ENCODE measurements at places on chromosomes 2 and 18. TPM values are rescaled to one million over a fixed set of nuclear protein-coding genes. Genes with fewer than 3 reads are reported as not detected.

DNA sequence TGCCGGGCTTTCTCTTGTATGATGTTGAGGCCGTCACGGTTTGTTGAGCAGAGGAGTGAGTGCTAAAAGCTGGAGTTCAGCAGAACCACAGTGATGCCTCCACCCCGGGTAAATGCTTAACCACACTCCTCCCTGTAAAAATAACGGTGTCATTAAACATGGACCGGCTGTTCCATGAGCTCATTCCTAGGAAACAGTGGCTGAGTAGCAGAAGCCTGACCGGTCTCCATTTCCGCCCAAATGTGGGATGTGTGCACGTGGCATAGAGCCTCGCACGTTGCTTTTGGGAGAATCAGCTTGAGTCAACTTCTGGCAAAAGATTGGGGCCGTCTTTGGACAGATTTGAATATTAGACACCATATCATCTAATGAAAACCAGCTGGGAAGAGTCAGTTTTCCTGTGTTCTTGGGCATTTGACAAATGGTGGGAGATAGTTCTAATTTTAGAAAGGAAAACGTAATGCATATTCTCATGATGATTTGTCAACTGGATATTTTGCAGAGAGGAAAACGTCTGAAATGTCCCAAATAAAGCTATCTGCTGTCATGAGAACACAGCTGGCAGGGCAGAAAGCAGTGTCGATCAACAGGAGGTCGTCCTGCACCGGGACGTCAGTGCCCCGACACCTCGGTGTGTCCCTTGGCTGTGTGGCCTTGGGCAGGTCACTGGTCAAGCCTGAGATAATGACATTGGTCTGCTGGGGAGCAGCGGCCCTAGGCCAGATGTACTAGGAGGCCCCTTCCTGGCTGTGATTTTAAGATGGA lies 42.4 kb downstream of the LRRFIP1 start:
- DNase-seq = peak; percentile 94

The LRRC30 gene
- 9.2 TPM for polyA plus RNA-seq

- DNase-seq = no peak
Observed at GRCh38 chr2:69831354-69831905, 2.0 kb downstream of the GMCL1 start.

- no peak for DNase-seq
Observed at GRCh38 chr18:77160515-77160914, 27.9 kb upstream of the MBP start.

- DNase-seq = no peak
Observed at GRCh38 chr2:33215299-33215698, 261.1 kb upstream of the RASGRP3 start.

The HAAO gene
- 25.6 TPM for polyA plus RNA-seq

The CYTIP gene
- 0.94 TPM for polyA plus RNA-seq

The SIX3 gene
- not detected for polyA plus RNA-seq

GRCh38 chr18:2912357-2913299 lies 65.8 kb downstream of the EMILIN2 start:
- no peak for DNase-seq

DNA sequence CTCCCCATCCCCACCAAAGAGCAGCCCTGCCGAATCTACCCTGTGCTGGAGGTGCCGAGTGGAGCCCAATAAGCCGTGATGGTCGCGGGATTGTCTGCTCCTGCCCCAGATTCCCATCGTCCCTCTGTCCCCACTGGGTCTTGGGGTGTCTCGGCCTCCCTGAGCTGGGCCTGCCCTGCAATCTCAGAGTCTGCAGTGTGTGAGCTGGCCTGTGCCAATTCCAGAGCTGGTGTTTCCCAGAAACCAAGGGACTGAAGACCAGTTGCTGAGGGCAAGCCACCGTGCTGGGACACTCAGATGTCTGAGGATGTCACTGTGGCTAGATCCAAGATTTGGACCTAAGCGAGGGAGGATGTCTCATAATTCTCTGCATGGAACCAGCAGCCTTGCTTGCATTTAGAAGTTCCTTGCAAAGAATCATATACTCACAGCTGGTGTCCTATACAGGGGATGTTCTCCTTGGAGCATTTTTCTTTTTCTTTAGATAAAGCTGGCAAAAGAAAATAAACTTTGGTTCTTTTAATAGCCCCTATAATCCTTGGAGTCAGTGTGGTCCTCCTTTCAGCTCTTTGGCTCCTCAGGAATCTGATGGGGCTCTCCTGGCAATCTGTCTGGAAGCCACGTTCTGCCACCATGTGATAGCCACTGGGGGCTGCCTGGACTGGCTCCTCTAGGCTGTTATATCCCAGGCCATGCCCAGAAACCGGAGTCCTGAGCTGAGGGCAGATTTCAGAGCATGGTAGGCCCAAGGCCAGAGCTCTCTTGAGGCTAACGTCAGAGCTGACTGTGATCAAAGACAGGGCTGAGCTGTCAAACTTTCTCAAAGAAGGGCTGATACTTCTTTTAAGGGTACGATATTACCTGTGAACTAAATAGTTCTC lies 140.1 kb upstream of the HAAO start:
- no peak for DNase-seq

- DNase-seq = no peak
Observed at GRCh38 chr18:59200787-59201186, 19.2 kb upstream of the GRP start.

- no peak for DNase-seq
Observed at GRCh38 chr2:95353613-95354468, 48.7 kb upstream of the FAHD2A start.

GRCh38 chr2:175840256-175840655 lies 161.8 kb downstream of the LNPK start:
- no peak for DNase-seq

The TLX2 gene
- polyA plus RNA-seq = not detected

DNA sequence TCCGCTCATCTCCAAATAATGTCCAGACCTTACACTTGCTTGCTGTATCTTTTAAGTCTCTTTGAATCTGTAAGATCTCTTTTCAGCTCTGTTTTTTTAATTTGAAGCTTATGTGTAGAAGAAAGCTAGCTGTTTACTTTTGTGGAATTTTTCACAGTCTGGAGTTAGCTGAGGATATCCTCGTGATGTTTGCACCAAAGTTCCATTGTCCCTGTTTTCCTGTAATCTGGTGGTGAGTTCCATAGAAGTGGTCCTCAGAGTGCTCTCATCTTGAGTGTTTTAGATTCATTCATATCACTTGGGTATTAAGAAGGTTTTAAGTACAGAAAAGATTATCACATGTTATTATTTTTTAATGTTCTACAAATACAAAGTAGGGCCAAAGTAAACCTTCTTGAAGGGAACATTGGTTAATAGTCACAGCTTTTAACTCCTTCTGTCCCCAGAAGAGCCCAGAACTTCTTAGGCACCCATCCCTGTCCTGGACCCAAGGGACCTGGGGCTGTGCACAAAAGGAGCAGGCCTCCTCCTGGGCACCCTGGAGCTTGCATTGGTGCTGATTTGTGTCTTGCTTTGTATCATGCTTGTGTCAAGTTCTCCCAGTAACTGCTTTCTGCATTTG lies 15.0 kb downstream of the MLPH start:
- no peak for DNase-seq

GRCh38 chr2:11534071-11534745 lies 363 bp downstream of the GREB1 start:
- no peak for DNase-seq

The GPR55 gene
- polyA plus RNA-seq = not detected

DNA sequence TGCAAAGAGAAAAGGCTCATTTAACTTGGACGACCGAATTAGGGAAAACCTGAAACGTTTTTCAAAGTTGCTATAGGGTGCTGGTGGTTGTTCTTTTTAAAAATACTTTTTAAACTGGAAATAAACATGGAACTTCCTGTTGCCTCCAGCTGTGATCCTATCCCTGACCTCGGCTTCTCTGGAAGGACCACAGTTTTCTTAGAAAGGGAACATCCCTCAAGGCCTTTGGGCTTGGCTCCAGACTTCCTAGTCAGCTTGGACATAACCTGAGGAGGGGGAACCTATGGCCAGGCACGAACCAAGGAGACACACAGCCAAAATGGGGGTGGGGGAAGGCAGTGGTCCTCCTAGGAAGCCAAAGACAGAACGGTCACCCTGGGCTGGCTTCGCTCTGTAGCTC lies 57.7 kb downstream of the CENPO start:
- DNase-seq = no peak

The KRTCAP3 gene
- 1.4 TPM for polyA plus RNA-seq

DNA sequence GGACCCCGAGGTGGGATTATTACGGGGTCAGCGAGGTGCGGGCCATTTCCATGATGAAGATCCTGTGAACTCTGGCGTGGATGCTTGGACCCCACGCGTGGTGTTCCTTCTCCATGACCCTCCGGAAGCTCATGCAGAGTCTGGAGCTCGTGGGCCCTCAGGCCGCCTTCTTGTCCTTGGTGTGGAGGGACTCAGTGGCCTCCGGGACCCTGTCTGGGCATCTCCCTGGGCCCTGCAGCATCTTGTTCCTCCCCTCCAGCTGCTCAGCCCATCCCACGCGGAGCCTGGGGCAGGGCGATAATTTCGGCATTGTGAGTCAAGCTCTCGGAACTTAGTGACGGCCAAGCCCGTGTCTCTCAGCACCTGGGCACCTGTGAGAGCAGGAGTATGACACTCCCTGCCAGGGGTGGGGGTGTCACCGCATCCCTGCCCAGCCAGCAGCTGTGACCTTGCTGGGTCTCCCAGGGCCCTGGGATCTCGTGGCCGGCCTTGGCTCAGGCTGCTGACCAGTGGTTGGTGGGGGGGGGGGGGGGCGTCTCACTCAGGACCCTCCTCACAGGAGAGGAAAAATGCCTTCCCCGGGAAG lies 24.6 kb downstream of the RTP5 start:
- no peak for DNase-seq

The RPRM gene
- polyA plus RNA-seq = 17.0 TPM

GRCh38 chr18:55351980-55352714 lies 235.8 kb downstream of the TCF4 start:
- no peak for DNase-seq

The MALL gene
- 12.8 TPM for polyA plus RNA-seq

DNA sequence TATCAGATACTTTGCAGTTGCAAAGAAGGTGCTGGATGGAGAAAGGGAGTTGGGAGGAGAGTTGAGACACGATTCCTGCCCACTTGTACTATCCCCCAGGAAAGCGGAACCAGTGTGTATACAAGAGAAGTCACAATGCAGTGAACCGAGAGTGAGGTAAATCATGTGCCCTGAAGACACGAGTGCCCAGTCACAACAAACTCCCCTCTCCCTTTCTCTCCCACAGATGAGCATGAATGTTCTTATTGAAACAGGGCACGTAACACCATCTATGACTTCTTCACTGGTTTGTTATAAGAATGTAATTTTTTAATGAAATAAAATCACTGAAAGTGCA lies 155.7 kb downstream of the IRS1 start:
- no peak for DNase-seq

- no peak for DNase-seq
Observed at GRCh38 chr2:100924520-100925451, 77.3 kb upstream of the RPL31 start.

DNA sequence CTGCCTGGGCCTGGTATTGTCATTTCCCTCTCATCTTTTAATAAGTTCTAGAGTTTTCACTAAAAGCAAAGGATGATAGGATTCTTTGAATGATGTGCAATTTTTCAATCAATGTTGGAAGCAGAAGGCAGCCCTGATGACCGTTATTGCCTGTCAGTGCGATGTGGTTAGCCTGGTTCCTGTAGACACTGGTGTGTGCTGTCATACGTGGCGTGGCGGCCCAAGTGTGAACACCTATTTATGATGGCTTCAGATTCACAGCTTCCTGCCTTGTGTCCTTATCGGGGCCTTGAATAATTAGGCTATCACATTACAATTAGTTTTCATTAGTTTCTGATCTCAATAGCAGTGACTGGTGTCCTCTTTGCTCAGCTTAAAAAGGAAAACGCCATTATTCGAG lies 218.5 kb downstream of the TPGS2 start:
- no peak for DNase-seq

The ANKRD29 gene
- polyA plus RNA-seq = 5.1 TPM

- no peak for DNase-seq
Observed at GRCh38 chr18:48136827-48137373, 206.4 kb upstream of the SMAD2 start.

The OLA1 gene
- polyA plus RNA-seq = 221 TPM

DNA sequence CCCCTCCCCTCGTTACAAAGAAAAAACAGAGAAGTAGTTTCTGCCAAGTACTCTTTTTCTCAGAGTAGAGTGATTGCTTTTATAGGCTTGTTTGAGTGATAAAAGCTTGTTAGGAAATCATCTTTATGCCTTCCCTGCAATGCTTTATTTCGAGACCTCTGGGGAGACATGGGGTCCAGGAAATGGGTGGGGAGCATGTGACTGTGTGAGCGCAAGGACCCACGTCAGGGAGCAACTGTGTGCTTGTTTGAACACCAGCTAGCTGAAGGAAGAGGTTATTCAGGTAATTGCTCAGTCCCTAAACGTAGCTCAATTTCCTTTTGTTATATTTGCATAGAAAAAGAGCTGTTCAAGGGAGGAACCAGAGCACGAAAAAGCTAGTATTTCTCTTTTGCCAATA lies 187.3 kb downstream of the FAM210A start:
- DNase-seq = no peak

GRCh38 chr2:109535217-109535946 lies 78.4 kb downstream of the SEPTIN10 start:
- no peak for DNase-seq

DNA sequence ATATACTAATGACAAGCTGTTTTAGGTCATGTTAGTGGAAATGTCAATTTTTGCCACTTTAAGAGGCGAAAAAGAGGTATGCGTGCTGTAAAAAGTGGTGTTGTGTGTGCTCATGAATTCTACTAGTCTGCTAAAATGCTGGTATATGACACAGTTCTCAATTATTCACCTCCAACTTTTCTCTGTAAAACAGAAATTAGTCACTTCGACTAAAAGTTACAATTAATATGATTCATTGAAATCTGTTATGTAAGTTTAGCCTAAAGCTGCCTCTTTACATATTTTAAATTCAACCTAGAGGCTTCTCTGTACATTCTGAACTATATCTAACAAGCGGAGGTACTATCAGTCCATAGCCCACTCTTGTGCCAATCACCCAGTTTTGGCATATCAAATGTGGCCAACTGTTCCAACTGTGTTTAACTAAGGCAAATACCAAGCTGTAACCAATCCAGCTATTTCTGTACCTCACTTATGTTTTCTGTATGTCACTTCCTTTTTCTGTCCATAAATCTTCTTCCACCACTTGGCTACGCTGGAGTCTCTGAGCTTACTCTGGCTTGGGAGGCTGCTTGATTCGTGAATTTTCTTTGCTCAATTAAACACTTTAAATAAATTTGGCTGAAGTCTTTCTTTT lies 20.8 kb downstream of the BAZ2B start:
- no peak for DNase-seq

The SALL3 gene
- polyA plus RNA-seq = not detected

DNA sequence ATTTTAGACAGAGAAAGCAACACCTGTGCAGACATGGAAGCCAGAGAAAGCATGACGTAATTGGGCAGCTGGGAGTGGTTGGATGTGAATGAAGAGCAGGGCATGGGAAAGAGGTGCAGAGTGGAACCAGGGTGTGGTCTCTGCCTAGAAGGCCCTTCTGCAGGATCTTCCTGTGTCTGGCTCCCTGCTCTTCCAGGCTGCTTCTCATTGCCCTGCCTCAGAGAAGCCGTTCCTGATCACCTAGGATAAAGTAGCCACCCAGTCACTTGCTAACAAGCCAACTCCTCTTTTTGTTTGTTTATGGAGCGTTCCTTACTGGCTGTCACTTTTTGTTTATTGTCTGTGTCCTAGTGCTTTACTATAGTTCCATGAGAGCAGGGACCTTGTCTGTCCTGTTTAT lies 28.5 kb downstream of the GALNT1 start:
- DNase-seq = no peak

GRCh38 chr18:26765498-26765897 lies 100.0 kb downstream of the AQP4 start:
- DNase-seq = no peak
